ENCODE measurements at places on chromosomes 16 and 17. TPM values are rescaled to one million over a fixed set of nuclear protein-coding genes. Genes with fewer than 3 reads are reported as not detected.

The TBX2 gene
- total RNA-seq, result 0.72 TPM

The TTLL6 gene
- under 0.01 TPM for total RNA-seq

The NEUROD2 gene
- not detected for total RNA-seq

The CTRB2 gene
- not detected for total RNA-seq

The RIPOR1 gene
- total RNA-seq, result 28.9 TPM

The DPEP2 gene
- total RNA-seq, result not detected

The FN3K gene
- total RNA-seq, result 6.6 TPM

Data from tracheal epithelial cell (primary cell).